Stimulated activated CD8-positive, alpha-beta memory T cell treated with anti-CD3 and anti-CD28 coated beads, Interleukin-15, amount 100 ng/mL, for 4 hours (primary cell): ENCODE measurements at places on chromosomes 16 and 17.

- DNase-seq = no peak
Measured at GRCh38 chr16:4968879-4969483, 10.9 kb downstream of the SEC14L5 start.

GRCh38 chr17:1455291-1455796, 688 bp downstream of the CRK start:
- DNase-seq = no peak

DNA sequence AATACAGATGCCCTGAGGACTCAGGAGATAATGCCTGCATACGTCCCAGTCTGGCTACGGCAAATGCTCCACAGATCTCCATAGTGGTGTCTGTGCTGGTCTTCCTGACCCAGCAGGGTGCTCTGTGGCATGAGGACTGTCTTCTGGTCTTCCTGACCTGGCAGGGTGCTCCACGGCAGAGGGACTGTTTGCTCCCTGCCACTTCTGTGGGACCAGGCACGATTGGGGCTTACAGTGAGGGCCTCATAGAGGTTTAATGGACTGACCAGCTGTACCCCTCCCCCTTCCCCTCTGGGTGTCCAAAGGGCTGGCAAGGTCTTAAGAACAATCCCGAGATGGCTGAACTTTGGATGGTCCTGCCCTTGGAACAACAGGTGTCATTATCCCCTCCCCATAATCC, 123.1 kb downstream of the C16orf78 start:
- DNase-seq = no peak

GRCh38 chr17:36837195-36837938, 99.9 kb upstream of the LHX1 start:
- DNase-seq = no peak

DNA sequence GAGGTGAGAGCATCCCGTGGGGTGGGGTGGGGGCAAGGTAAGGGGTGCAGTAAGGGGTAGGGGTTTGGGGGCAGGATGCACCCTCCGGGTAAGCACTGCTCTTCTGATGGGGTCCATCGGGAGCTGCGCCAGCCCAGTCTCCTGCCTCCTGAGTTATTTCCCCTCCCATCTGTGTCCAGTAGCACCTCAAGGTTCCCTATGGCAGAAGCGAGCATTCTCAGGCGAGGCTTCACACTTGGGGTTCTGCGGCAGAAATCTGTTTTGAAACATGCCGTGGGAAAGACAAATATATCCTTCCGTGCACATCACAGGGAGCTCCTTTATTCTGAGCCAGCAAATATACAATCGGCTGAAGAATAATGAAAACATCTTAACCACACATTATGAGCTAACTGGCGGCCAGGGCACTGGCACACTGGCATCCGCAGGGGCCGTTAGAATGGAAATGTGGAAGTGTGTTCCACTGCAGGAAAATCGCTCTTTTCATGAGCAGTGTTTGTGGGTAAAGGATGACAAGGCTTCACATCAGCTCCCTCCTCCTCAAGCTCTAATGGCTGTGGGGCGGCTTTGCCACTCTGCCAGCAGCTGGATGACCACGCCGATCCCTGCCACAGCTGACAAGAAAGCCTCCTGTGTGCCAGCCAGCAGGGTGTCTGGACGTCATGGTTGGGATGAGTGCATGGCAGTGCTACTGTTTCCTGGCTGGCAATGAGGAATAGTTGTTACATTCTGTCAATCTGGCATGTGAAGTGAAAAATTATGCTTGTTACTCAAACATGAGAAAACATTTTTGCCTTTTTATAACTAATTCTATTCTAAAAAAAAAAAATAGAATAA, 20.0 kb downstream of the MTHFSD start:
- no peak for DNase-seq

GRCh38 chr17:2835780-2836179, 39.5 kb downstream of the RAP1GAP2 start:
- no peak for DNase-seq

- DNase-seq = no peak
Measured at GRCh38 chr16:27980919-27981700, 82.4 kb downstream of the GSG1L start.

DNA sequence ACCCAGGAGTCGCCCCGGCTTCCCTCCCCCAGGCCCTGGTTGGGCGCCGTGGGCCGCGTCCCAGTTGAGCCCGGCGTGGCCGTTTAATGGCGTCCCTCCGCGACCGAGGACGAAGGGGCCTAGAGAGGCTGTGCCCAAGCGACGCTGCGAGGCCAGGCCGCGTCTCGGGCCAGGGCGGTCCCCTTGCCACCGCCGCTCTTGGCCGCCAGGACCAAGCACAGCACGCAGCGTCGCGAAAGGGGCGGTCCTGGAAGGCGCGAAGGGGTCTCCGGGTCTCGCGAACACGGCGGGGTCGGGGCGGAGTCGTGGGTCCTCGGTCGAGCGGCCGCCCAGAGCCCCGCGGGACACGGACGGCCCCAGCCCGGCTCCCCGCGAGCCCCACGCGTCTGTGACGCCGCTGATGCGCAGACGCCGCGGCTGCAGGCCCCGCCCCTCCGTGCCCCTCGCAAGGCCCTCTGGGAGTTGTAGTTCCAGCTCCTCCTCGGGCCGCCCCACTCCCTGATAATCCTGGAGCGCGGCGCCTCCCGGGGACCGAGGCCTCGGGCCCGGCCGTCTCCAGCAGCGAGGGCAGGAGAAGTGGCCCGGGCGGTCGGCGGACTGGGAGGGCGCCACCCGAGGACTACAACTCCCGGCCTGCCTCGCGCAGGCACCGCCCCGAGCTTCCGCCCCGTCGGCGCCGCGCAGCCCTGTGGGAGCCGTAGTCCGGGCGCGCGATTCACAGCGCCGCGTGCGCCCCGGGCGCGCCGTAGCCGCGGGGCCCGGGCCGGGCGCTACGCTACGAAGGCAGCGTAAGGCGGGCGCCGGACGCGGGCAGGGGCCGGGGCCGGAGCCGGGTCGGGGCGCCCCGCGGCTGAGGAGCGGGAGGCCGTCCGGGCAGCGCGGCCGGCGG, at the start of gene CAPN15:
Gene CAPN15 (plus strand): TSS at position 698 of the 889 bp plus-strand sequence. CDS start 19,127 bp downstream, outside the sequence.
- DNase-seq = peak; percentile 73

DNA sequence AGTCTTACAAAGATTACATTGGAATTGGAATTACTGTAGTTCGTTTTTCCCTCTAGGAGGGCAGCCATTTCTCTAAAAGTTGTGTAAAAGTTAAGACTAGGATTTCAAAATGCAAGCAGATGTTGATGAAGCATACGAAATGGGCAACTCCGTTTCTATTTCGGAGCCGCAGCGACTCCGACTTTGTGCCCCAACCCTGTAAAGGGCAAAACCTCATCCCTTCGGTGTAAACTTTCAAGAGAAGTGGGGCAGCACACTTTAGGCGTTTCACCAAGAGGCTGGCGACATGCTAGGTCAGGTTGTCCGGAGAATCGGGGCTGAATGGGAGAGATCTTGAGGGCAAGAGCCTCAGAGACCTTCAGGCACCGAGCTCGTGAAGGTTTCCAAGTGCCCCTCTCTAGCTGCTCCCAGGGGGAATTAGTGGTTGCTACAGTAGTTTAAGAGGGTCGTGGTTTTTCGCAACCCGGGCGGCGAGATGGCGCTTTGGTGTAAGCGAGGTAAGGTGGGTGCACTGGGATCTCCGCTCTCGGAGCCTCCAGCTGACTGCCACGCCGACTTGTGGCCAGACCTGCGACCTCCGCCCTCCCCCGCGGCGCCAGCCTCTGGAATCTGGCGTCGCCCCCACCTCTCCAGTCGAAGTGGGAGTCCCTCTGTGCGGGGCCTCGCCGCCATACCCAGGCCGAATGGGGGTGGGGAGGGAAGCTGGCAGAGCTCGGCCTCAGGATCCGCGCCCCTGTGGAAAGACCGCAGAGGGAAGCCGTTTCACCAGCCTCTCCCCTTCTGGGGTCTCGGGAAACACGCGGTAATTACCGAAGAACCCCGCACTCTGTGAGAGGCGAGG, 1.0 kb upstream of the HEXIM2 start:
- peak; percentile 34 for DNase-seq

GRCh38 chr16:88700636-88701482, 5.3 kb downstream of the RNF166 start:
- peak; percentile 94 for DNase-seq

DNA sequence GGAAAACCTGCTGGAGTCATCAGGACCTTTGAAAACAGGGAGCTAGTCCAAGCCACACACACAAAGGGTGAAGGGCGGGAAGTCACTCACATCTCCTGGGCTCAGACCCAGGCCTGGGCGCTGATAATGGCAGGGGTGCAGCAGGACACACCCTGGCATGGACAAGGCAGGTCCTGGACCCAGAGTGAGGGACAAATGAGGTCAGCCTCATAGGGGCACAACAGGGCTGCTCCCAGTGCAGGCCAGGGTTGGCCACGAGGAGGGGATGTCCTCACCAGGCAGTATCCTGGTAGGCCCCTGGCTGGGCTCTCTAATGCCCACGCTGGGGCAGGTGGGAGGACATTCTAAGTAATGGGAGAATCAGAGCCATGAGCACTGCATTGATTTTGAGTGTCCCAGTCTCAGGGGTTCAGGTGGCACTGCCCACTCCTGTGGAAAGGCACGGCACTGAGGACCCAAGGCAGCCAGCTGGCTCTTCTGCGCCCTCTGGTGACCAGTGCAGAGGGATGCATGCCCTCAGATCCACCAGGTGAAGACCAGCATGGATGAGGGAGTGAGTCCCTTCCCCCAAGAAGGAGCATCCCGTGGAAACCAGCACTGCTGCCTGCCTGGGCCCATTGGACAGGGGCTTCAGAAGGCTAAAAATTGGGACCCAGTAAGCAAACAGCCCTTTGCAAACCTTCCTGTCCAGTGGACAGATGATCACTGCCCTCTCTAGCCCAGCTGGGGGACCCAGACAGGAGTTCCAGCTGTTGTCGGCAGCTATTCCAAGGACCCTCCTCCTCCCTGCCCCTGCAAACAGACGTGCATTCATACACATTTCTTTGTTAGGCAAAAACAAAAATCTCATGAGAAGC, 23.4 kb upstream of the SREBF1 start:
- no peak for DNase-seq

- DNase-seq = no peak
Measured at GRCh38 chr16:89006036-89006752, 29.2 kb upstream of the CBFA2T3 start.

DNA sequence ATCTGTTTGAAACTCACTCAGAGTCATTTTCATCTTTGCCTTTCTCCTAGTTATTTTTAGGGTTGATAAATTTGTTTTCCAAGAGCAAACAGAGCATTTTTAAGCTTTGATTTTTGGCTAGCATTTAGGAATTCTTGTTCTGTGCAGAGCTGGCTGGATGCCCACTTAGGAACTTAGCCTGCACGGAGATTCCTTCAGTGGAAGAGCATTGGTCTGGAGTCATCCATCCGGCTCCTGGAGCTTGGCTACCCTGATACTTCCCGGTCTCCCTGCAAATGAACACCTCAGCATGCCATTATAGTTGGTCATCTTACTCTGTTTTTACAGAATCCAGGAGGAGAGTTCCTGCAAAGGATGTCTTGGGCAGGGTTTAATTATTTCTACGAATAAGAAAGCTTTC, 57.1 kb downstream of the SPECC1 start:
- no peak for DNase-seq

DNA sequence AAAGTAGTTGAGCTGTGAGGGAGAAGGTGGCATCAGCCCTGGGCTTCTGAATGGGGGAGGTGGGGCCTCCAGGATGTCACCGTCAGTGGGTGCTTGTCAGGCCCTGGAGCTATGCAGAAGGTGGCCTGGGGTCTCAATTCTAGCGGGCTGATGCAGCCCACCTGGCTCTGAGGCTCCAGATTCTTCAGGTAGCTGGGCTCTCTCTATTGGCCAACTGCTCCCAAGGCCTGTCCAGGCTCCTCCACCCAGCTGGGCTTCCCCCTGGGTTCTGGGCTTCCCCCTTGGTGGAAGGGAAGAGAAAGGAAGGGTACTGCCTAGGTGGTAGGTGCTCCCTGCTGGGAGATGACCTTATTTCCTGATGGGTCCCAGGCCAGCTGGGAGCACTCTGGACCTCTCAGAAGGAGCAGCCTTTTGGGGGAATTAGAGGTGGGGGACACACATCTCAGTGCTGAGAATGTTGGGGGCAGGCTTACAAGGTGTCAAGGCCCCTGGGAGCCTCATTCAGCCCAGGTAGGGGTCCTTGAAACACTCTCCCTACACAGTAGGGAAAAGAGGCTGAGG, 1728.3 kb downstream of the TP53TG3F start:
- no peak for DNase-seq

DNA sequence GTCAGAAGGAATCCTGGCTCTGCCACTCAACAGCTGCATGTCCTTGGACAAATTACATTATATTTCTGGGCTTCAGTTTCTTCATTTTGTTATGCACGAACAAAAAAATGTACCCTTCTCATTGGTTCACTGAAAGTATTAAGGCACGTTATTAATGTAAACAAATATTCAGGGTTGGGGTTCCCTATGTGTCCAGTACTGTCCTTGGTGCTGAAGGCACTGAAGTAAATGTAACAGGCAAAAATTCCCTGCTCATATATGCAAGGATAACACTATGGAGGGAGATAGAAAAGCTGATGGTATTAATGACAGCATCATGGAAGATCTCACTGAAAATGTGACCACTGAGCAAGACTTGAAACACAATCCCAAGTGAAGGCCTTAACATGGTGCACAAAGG, 386.6 kb downstream of the XYLT1 start:
- no peak for DNase-seq

GRCh38 chr17:74088934-74089329, 114.5 kb upstream of the RPL38 start:
- DNase-seq = no peak
